ENCODE measurements at places on chromosomes 5 and 9.

DNA sequence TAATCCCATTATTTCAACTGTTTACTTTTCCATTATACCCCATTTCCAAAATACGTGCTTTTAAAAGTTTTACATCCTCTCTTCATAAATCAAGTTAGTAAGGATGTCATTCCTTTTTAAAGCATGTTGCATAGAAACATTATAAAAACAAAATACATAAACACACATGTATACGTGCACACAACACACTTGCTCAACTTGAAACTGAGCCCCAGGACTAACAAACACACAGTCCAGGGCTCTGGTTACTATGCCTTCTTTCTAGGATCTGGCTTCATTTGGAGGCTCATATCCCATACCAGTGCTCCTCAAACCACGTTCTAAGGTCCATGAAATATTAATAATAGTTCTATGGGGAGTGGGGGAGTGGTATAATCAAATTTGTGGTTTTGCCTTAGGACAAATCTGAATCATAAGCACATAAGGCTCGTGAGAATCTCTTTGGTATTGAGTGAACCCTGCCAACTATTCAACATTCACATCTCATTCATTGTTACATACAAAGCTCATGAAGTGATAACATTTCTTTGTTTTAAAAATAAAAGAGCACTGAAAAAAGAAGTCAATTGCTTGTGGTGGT lies 55.2 kb downstream of the NFIB start:
- no peak for DNase-seq

DNA sequence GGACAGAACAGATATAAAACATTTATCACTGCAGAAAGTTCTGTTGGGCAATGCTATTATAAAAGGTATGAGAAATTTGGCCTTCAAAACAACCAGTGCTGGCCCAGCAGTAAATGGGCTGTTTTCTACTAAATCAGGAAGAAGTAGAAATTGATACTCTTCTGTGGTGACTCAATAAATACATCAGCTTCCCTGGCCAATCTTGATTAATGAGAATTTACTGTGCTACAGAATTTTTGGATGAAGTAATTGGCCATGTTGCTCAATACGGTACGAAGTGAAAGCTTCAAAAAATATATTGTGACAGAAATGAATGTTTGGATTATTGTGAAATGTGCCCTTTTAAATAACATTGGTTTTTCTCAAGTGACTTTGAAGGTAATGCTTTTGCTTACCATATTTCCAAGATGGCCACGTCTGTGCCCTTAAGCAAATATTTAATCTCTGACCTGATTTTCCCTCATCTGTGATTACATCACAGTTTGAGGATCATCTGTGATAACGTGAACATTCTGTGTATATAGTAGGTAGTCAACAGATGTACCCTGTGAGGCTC lies 4.2 kb downstream of the DNAJA1 start:
- no peak for DNase-seq

DNA sequence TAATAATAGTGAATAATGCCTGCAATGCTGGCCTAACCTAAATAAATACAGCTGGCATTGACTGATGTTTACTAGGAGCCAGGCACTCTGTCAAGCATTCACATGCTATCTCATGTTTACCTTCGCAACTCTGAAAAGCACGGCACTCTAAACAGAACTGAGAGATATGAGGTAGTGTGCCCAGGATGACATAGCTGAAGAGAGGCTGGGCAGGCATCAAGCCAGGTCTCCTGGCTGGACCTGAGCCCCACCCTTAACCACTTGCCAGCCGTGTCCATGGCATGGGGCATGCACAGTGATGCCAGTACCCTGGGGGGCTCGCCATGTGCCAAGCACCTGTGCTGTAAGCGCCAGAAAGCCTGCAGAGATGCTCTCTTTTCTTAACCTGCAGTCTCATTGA lies 119.4 kb upstream of the MVB12B start:
- DNase-seq = no peak

- DNase-seq = no peak
Observed at GRCh38 chr5:179275941-179276837, 69.1 kb downstream of the ADAMTS2 start.

All from activated effector memory CD4-positive, alpha-beta T cell treated with Interleukin-2 at 50 U/mL for 16 hours (primary cell).